PC-3 (cell line): ENCODE measurements at places on chromosomes 5 and 9.

DNA sequence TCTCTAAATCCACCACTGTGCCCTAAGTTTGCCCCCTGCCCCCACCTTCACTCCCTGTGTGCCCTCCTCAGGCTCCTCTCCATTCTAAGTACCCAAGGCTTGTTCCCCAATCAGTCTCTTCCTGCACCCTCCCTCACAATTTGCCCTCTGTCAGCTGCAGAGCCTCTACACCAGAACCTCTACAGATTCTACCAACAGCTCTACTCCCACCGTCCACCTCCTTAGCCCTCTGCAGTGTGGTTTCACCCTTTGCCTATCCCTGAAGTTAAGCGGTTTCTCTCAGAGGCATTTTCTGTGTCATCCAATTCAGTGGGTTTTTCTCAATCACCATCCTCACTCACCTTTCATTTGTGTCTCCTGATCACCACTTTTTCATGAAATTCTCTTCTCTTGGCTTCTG lies 13.2 kb upstream of the ERAP2 start:
- no peak overlapping the region for H3K4me3 ChIP-seq
- no peaks in the 10 kb centered on the region for H3K36me3 ChIP-seq
- no peak for DNase-seq
- no peak overlapping the region for H3K27ac ChIP-seq
- H3K27me3 ChIP-seq = no peaks in the 10 kb centered on the region

DNA sequence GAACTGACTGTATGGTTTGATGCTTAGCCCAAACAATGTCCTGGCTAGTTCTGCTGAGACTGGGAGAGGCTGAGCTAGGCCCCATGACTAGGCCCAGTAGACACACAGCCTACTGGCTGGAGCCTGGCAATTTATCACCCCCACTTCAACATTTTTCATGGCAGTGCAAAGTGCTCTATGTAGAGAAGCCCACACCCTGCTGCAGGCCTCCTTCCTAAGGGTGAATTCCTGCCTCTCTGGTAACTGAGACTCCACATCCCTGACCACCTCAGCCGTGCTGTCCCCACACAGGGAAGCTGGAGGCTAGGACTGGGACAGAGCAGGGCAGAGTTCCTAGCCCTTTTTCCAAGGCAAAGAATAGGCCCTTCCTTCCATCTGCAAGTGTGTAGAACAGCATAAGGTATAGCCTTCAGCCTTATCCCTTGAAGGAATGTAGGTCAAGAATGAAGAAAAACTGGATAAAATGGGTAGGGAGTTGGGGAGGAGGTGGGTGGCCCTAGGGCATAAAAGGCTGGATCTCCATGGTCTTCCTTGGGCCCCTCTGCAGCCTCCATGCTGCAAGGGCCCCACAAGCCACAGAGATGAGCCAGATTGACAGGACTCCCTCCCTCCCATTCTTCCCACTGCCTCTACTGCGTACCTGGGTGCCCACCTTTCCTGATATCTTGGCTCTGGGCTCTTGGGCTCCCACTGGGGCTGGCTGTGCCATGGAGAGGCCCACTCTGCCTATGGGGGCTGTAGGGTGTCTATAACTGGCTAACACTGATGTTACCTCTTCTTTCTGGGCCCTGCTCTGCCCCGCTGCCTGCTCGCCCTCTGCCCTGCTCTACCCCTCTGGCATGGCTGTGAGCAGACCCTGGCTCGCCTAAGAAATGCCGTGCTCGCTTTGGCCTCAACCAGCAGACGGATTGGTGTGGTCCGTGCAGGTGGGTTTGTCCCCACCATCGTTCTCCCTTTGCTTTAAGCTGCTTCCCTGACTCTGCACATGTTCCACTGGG lies 29.8 kb downstream of the TCF7 start:
- no peak for DNase-seq
- H3K27me3 ChIP-seq = no peaks in the 10 kb centered on the region
- H3K36me3 ChIP-seq = peaks cover 28% of the 10 kb centered on the region
- no peak overlapping the region for H3K27ac ChIP-seq
- H3K4me3 ChIP-seq = no peak overlapping the region
- peaks cover 6% of the 10 kb centered on the region; the same call in 1 of the 2 replicates for H3K4me1 ChIP-seq

- H3K36me3 ChIP-seq = no peaks in the 10 kb centered on the region
- no peak overlapping the region for H3K4me3 ChIP-seq
- no peak overlapping the region for H3K27ac ChIP-seq
Measured at GRCh38 chr9:95773053-95773418, 102.5 kb upstream of the ERCC6L2 start.

DNA sequence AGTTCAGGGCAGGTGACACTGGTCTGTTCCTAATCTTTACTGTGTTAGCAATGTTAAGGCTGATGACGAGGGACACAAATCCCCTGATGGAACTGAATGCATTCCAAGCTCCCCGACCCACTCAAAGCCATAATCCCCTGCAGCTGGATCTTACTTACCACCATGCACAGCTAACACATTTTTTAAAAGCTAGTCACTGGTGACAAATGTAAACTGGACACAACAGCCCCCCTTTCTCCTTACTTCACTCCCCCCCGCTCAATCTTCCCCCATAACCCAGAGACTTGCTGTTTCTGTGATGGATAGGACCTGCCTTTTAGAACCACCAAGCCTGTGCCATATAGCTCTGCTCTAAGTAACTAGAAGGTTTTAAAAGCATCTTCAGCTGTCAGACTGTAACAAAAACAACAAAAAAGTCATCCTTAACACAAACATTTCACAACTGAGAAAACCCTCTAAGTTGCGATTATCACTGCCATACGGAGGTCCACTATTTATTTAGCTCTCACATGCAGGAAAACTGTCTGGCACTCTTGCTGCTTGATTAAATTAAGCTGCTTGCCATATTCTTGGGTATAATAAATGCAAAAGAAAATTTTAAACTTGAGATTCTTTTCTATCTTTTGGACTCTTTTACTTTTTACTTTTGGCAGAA lies 44.4 kb downstream of the BNC2 start:
- DNase-seq = peak; percentile 20
- H3K27me3 ChIP-seq = no peaks in the 10 kb centered on the region
- H3K27ac ChIP-seq = no peak overlapping the region
- H3K4me3 ChIP-seq = no peak overlapping the region
- H3K36me3 ChIP-seq = no peaks in the 10 kb centered on the region

DNA sequence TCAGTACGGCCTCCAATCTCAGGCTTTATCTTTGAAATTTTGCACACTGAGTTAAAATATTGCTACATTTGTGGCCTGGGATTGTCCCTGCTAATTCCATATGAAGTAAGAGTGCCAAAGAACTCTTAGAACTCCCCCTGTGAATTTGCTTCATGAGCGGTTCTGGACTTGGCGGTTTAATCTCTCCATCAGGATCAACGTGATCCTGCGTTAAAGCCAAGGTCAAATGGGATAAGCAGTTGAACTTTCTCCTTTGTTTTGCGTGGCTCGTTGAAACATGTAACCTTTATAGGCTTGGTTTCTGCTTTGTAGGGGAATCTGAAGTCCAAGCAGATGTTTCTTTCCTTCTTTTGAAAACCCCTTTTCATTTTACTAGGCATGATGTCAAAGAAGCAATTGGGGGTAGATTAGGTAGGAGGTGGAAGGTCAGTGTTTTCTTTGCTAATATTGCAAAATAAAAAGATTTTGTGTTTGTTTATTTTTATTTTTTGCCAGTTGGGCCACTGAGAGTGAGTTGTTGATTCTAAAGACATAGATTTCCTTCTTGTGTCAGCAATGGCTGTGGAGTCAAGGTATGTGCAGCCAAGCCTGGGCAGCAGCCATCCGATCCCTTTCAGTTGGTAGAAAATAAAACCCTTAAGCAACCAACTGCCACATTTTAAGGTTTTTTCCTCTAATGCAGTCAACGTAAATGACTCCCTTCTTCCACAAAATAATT lies 390.8 kb downstream of the NNT start:
- no peaks in the 10 kb centered on the region for H3K27me3 ChIP-seq
- peaks cover 16% of the 10 kb centered on the region for H3K4me1 ChIP-seq

- H3K4me1 ChIP-seq = 0 out of 2 replicates have a peak, but pooled peaks cover 5% of the 10 kb centered on the region
- H3K27ac ChIP-seq = no peak overlapping the region
- no peaks in the 10 kb centered on the region for H3K36me3 ChIP-seq
- no peaks in the 10 kb centered on the region for H3K27me3 ChIP-seq
- no peak overlapping the region for H3K4me3 ChIP-seq
- no peak for DNase-seq
Measured at GRCh38 chr5:78887384-78888118, 97.6 kb downstream of the ARSB start.

GRCh38 chr9:94014920-94015319 lies 59.8 kb upstream of the BARX1 start:
- DNase-seq = no peak
- H3K27me3 ChIP-seq = no peaks in the 10 kb centered on the region
